Stimulated activated CD4-positive, alpha-beta T cell treated with anti-CD3 and anti-CD28 coated beads, TNF-alpha, amount 100 ng/mL, for 1 hour (primary cell): ENCODE measurements at places on chromosomes 6 and 20.

- DNase-seq: no peak
Observed at GRCh38 chr6:124995645-124996325, 33.5 kb downstream of the RNF217 start.

DNA sequence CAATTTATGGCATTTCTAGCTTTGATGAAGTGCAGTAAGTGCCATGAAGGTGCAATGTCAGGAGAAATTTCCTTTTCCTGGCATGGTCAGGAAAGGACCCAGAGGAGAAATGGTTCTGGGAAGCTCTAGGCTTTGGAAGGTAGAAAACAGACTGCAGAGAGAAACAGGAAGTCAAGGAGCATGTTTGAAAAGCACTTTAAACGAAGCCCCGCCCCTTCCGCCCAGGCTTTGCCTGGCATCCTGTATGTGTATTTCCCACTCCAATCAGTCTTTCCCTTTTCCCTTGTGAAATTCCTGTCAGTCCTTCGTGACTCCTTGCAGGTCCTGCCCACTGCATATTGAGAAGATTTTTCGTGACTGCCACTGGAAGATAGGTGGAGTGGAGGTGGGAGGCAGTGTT is 320.9 kb upstream of the SASH1 start:
- DNase-seq: no peak

DNA sequence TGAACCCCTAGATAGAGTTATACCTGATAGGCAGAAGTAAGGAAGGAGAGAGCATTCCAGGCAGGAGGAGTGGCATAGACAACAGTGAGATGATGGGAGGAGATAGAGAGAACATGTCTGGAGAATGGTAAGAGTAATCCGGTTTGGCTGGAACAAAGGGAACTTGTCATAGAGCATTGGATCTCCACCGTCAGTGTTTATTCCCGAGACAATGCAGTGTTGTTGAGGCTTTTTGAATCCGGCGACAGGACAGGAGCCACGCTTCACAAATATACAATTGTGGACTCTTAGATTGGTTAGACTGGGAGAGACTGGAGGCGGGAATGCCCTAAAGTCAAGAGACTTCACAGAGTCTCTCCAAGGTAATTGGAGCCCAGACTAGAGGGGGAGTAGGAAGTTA is 119.8 kb downstream of the ANKS1A start:
- no peak for DNase-seq

DNA sequence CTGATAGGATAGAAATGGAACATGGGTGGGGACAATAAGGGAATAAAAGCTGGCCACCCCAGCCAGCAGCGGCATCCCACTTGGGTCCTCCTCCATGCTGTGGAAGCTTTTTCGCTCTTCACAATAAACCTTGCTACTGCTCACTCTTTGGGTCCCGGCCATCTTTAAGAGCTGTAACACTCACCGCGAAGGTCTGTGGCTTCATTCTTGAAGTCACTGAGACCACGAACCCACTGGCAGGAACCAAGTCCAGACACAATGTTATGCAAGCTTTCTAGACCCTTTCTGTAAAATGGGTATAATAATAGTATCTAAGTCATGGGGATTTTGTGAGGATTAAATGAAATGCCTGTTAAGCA is 48.9 kb upstream of the EZR start:
- no peak for DNase-seq

GRCh38 chr6:53335224-53335994 is 13.3 kb downstream of the ELOVL5 start:
- peak; percentile 29 for DNase-seq

GRCh38 chr6:3997177-3997770 is 81.7 kb downstream of the FAM217A start:
- no peak for DNase-seq

- no peak for DNase-seq
Observed at GRCh38 chr6:100998111-100998510, 117.0 kb upstream of the ASCC3 start.

DNA sequence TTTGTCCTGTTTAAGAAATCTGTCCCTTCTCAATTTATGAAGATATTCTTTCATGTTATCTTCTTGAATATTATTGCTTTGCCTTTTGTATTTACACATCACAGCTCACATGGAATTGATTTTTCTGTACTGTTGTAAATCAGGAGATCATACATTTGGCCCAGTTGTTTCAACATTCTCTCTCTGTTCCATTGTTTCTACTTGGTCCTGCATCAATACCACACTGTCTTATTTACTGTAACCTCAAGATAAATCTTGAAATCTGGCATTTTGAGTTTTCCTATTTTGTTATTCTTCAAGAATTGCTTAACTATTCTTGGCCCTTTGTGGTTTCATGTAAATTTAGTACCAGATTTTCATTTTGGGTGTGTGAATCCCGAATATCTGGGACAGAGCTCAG is 121.7 kb upstream of the CCN2 start:
- no peak for DNase-seq

GRCh38 chr6:52877168-52877567 is 32.3 kb downstream of the GSTA3 start:
- DNase-seq: no peak

- no peak for DNase-seq
Observed at GRCh38 chr6:89037141-89037900, 43.2 kb upstream of the PNRC1 start.

- no peak for DNase-seq
Observed at GRCh38 chr6:144639654-144640053, 354.5 kb downstream of the UTRN start.

DNA sequence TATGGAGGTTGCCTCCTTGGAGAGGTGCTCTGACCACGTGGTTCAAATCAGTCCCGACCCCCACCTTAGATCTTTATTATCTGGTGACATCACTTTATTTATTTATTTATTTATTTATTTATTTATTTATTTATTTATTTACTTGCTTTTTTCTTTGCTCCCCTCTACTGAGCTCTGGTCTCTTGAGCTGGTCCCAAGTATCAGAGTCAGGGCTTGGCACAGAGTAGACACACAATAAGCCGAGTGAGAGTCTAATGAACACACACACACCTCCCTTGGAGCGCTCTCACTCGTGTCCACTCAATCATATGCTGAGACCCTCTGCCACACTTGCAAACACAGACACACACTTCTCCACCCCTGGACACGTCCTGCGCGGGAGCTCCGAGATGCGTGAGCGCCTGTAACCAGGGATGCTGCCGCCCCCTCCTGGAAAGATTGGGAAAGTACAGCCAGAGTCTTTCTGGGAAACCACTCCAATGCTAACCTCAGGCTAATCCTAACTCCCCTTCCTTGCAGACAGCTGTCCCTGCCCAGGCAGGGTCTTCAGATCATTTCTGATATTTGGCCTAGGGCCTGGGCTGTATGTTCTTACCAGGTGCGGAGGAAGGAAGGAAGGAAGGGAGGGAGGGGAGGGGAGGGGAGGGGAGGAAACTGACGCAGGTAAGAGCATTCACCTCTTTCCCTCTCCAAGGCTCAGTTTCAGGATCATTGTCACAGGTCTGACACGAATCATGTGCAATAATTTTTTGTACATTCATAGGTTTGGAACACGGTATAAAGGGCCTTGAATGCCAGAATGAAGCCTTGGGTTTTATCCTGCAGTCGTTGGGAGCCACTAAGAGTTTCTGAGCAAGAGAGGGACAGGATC is 70.9 kb downstream of the STK35 start:
- peak; percentile 55 for DNase-seq

- DNase-seq: no peak
Observed at GRCh38 chr6:134880487-134881190, 69.3 kb downstream of the ALDH8A1 start.

GRCh38 chr20:51319522-51319921 is 223.0 kb downstream of the NFATC2 start:
- no peak for DNase-seq

GRCh38 chr6:55142610-55143009 is 31.7 kb upstream of the HCRTR2 start:
- no peak for DNase-seq

GRCh38 chr20:21322083-21322710 is 19.1 kb downstream of the XRN2 start:
- no peak for DNase-seq

DNA sequence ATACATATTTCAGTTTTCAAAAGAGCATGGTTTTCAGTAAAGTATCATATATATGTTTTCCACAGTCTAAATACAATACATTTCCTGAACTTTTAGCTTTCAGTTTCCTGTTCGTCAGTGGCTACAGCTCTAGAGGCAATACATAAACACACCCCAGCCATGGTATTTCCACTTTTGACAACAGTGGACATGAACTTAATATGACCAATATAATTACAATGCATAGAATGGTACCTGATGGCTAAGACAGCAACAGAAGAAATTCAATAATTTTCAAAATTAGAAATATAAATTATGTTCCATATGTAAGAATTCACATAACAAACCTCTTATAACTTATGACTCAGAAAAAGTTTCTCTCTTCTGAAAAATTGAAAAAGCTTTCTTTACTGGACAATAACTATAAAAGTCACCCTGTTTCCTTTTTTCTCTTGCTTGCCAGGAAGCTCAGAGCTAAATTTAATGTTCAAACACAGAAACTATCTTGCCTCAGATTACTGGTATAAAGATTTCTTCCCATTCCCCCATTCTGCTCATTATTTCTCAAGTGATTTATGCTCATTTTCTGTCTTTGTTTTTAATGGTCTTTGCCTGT is 19.2 kb downstream of the FKBP5 start:
- DNase-seq: no peak

DNA sequence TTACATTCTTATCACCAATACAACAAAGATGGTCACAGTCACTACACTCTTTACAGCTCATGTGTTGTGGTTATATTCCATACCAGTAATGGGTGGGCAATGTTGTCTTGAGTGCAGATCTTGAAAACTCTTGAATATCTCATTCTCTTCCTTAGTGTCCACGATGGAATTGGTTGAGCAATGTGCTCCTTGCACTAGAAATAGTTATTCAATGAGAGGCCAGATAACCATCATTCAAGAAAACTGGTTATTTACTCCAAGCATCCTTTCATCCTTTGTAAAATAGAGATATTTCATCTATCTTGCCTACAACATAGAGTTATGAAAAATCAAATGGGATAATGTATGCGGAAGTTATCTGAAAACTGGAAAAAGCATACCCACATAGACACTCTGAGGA is 215.9 kb downstream of the ARHGAP18 start:
- DNase-seq: no peak

DNA sequence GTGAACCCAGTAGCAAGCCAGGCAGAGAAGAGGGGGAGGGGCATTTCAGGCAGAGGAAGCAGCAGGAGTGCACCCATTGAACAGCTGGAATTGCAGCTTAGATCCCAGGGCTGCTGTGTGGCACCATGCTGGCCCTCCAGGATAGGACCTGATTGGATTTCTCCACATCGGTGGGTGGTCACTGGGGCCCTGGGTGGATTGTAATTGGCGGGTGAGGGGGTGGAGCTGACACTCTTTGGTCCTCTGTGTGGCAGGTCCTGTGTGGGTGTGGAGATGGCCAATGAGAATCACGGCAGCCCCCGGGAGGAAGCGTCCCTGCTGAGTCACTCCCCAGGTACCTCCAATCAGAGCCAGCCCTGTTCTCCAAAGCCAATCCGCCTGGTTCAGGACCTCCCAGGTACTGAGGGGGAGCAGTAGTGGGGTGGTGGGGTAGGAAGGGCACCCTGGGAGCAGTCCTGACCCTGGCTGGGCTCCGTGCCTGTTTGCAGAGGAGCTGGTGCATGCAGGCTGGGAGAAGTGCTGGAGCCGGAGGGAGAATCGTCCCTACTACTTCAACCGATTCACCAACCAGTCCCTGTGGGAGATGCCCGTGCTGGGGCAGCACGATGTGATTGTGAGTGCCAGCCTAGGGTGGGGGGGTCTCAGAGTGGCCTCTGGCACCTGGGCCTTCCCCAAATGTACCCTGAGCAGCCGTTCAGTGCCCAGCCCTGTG is 4.4 kb downstream of the PCIF1 start:
- no peak for DNase-seq

DNA sequence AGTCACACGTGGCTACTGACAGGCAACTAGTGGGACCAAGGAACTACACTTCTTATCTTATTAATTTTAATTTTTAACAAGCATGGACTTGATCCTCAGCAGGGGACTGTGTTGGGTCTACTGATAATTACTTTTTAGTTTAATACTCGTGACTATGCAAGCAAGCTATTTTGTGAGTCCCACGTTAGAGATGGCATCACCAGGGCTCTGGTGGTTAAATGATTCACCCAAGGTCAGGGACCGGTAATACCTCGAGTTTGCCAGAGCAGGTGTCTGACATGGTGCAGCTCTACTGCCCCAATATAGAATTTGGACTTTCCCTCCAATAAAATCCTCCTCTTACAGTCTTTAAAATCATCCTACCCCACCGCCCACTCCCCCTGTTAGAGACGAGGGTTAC is 98.6 kb upstream of the RIN2 start:
- DNase-seq: no peak

DNA sequence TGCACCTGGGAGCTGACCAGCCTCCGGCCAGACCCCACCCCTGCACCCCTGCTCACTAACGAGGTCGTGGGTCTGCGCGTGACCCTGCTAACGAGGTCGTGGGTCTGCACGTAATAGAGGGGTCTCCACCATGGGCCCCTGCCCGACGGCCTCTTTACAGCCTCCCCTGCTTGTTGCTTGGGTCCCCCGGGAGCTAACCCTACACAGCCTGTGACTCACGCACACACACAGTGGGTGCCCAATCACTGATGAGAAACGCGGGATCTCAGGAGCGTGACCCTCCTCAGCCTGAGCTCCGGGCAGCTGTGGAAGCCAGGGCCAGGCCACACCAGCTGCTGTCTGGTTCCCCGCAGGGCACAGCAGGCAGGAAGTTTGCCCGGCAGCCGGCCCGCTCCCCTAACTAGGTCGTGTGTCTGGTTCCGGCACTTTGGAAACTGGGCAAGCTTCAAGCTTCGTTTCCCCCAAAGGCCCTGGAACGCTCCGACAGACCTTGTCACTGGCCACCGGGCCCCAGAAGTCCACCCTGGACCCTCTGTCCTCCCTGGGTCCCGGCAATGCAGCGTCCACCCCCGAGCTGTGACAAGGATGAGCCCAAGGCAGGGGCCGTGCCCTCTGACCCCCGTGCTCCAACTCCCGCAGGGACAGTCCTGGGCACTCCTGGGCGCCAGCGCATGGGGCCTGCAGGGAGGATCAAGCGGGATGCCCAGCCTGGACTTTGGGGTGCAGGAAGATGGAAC is 767 bp downstream of the PTK6 start:
- no peak for DNase-seq

- DNase-seq: no peak
Observed at GRCh38 chr6:148657048-148657447, 89.8 kb upstream of the UST start.

DNA sequence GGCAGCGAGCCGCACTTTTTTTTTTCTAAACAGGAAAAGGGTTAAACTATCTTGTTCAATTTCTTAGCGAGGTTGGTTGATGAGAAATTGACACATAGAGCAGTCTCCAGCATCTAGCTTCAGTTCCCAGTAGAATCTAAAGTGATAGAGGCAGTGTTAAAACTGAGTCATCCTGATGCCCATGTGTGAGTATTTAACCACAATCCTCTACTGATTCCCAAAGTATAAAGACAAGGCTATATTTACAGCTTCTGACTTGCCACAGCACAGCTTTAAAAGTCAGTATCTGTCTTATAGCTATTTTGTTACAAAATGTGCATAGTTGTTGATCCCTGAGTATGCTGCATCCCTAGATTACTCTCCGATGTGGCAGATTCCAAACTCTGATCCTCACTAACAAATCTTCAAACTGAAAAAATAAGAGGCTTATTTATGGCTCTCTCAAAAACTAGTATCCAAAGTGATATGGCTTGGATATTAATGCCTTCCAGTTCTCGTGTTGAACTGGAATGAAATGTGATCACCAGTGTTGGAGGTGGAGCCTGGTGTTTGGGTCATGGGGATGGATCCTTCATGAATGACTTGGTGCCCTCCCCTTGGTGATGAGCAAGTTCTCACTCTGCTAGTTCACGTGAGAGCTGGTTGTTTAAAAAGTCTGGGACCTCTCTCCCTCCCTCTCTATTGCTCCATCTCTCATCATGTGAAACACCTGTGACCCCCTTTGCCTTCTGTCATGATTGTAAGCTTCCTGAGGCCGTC is 13.1 kb upstream of the POPDC3 start:
- no peak for DNase-seq
